ENCODE measurements at places on chromosomes 5 and 9.
A peak's percentile ranks its signal among the peaks of the same experiment; 100 is the strongest.

GRCh38 chr5:163585206-163585605, 79.8 kb downstream of the MAT2B start:
- no peak for DNase-seq

- no peak for DNase-seq
Measured at GRCh38 chr5:78758169-78758839, 109.7 kb upstream of the LHFPL2 start.

GRCh38 chr5:139272471-139273321, 20.8 kb upstream of the MATR3 start:
- peak; percentile 65 for DNase-seq

- DNase-seq, result peak; percentile 54
Measured at GRCh38 chr5:108481355-108481931, 99.5 kb upstream of the FBXL17 start.

DNA sequence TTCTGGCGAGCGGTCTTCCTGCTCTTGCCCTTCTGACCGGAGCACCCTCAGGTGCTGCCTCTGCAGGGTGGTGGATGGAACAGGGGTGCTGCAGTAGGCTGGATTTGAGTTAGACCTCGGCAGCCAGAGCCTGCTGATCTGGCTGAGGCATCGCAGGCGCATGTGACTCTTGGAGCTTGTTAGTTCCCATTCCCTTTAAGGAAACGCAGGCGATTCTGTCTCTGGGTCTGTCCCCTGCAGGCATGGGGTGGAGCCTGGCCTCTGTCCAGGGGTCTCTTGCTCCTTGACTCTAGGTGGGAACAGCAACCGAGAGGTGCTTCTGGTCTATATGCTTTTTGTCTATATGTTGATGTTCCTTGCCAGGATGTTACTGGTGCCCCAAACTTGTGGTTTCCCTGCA, 3.1 kb downstream of the WNK2 start:
- DNase-seq, result no peak

- no peak for DNase-seq
Measured at GRCh38 chr5:124262991-124263571, 483.4 kb downstream of the ZNF608 start.

GRCh38 chr9:36896296-36896695, 137.8 kb downstream of the PAX5 start:
- DNase-seq, result no peak

GRCh38 chr9:122213589-122214413, 15.0 kb downstream of the LHX6 start:
- DNase-seq, result peak; percentile 65

- DNase-seq, result no peak
Measured at GRCh38 chr9:114883709-114884108, 46.7 kb downstream of the TNFSF8 start.

- no peak for DNase-seq
Measured at GRCh38 chr9:109001275-109001676, 12.0 kb downstream of the CTNNAL1 start.

- no peak for DNase-seq
Measured at GRCh38 chr5:136981936-136982335, 517.2 kb downstream of the SPOCK1 start.

DNA sequence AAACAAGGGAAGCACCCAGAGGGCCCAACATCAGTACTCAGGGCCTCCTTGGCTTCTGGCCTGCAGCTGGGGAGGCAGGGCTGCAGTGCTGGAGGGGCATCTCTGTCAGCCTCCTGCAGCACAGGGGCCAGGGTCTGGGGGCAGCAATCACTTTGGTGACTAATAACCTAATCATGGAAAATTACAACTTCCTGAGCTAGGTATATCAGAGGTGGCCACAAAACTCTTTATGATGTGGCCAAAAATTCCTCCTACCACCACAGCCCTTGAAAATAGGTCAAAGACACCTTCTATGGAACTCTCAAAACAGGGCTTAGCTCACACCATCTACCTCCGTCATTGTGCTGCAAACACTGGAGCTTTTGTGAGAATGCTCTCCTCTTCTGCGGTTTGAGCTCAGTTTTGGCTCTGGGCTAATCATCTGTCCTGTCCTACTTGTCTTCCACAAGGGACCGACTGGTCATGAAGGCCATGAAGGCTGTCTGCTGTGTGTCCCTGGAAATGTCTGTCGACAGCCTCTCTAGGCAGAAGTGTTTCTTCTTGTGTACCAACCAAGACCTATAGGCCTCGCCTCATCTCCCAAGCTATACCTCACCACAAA, 28.6 kb downstream of the CSF2 start:
- DNase-seq, result no peak

DNA sequence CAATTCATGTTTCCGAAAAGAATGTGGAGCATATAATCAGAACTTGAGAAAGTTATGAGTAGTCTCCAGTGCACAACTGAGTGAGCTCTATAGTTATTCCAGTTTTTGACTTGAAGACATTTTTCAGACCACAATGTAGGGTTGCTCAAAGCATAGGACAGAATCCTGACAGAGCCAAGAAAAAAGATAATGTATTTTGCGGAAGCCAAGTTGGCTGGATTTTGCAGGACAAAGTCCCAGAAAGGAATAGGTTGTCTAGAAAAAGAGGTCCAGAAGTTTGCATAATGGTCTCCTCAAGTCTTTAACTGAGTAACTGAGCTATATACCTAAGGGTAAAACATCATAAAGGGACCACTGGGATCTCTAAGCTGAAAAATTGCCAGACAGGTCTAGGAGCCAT, 1028.0 kb downstream of the TAF11L14 start:
- DNase-seq, result no peak

DNA sequence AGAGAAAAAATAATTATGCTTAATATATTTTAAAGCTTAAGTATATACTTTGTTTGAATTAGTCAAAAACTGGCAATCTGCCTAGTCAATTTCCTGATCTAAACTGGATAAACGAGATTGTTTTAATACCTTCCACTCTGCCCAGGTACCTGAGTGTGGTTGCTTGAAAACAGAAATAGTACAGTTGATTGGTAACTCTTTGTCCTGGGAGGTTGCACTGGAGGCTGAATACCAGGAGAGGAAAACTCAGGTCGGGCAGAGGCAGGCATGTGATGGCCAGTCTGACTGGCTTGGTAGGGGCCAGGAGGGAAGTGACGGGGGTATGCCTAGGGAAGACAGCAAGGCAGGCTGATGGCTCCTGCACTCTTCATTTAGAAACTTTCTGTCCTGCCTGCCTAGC, 80.2 kb downstream of the PIK3R1 start:
- DNase-seq, result no peak

GRCh38 chr9:135073081-135073740, 14.3 kb upstream of the OLFM1 start:
- no peak for DNase-seq

- DNase-seq, result no peak
Measured at GRCh38 chr9:125463926-125464325, 202.3 kb downstream of the GAPVD1 start.

DNA sequence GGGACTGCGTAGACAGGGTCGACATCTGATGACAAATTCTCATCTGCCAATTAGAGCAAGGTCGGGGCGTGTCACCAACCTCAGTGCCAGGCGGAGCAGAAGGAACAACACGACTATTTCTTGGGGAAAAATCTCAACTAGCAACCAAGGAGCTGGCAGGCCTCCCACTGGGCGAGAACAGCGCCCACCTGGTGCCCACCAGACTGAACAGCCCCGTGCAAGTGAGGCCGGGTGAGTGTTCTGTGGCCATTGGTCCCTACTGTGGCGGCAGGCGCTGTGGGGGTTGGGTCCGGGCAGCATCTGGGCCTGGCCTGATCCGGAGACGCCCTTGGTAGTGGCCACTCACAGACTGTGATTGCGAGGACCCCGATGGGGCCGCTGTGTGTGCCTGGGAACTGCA, 11.5 kb downstream of the NOTCH1 start:
- no peak for DNase-seq

- no peak for DNase-seq
Measured at GRCh38 chr5:13143630-13144029, 800.9 kb downstream of the DNAH5 start.

- DNase-seq, result no peak
Measured at GRCh38 chr9:128317629-128318028, 4.6 kb downstream of the TRUB2 start.

All from hematopoietic multipotent progenitor cell treated with erythropoietin and hydrocortisone succinate and interleukin-3 and kit ligand, for 8 days (in vitro differentiated cells).